ENCODE measurements at places on chromosomes 1 and 21.

GRCh38 chr21:41927727-41928409, 25.9 kb downstream of the C2CD2 start:
- DNase-seq: no peak

- DNase-seq: no peak
Observed at GRCh38 chr1:91200675-91201074, 178.8 kb upstream of the ZNF644 start.

DNA sequence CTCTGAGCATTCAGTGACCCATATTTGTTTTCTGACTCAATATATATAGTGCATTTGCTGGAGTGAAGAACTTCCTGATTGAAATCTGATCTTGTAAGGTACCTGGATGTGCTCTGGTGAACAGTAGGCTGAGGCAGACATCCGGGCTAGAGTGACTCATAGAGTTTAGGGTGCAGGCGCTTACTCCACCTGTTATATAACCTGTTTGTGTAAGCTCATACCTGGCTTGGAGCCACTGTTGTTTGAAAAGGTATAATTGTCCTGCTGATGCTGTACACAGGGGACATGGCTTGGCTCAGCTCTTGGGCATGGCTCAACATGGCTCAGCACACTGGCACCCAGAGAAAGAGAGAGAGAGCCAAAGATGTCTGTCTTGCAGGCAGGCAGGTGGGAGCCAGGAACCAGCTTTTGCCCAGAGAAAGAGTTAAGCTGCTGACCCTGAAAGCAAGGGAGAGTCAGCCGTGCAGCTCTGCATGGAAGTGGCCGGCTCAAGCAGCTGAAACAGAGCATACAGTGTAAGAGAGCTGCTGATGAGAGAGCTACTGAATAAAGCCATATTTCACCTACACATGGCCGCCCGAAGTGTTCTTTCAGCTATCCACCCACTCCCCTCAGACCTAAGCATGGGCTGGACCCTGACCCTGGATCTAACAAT, 43.2 kb downstream of the GJA5 start:
- no peak for DNase-seq

GRCh38 chr1:103336408-103336807, 189.1 kb upstream of the RNPC3 start:
- DNase-seq: no peak

DNA sequence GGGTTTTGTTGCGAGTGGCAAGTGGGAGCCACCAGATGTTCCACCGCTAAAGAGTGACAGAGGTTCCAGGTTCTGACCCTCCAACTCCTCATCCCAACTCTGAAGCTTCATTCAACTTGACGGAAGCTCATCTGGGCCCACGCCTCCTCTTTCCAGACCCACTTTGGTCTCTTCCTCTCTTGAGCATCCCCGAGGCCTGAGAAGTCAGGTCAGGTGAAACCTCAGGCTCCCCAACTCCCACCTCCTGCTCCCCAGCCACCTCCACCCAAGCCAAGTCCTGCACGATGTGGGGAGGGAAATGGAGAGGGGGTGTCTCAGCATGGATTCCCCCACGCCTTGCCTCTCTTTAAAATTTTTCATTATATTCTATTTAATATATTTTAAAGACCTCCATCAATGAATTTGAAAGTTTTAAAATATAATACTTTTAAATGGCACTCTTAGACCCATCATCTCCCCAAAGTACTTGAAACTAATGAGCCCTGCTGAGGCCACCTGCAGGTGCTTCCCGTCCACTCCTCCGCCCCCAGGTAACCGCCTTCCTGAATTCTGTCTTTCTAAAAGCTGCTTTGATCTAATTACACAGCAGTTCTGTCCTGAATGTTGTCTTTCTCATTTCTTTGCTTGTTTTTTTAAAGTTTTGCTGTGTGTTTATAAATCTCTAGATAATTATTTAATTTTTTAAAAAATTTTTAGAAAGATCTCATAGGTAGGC, 238.1 kb downstream of the KAZN start:
- no peak for DNase-seq

GRCh38 chr1:181080556-181080955, 7.9 kb upstream of the IER5 start:
- DNase-seq: no peak

DNA sequence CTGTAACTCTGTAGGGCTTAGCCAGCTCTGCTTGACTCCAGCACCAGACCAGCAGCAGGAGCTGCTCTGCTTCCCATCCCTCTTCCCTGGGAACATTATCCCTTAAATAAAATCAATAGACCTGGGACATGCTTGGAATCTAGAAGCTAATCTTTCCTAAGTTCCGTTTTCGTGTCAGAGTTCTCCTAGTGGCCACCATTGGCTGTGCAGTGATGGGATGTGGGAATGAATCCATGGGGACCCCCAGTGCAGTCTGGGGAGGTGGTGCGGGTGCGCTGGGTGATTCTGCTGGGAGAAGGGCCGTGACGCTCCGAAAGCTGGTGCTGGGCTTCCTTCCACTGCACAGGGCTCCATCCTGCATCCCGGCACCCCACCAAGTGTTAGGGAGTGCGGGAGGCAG, 202.7 kb downstream of the CAMTA1 start:
- DNase-seq: no peak

DNA sequence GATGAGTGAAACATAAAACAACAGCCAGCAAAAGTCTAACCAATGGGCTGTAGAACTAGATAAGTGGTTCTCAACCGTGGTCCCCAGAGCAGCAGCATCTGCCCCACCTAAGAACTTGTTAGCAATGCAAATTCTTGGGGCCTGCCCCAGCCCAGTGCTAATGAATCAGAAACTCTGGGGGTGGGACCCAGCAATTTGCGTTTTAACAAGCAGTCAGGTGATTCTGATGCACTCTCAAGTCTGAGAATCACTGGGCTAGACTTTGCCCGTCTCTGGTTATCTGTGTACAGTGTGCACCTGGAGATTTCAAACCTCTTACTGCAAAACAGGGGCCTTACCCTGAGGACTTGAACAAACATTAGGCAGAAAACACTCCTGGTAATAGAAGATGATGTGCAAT, 66.5 kb downstream of the PLXNA2 start:
- no peak for DNase-seq

DNA sequence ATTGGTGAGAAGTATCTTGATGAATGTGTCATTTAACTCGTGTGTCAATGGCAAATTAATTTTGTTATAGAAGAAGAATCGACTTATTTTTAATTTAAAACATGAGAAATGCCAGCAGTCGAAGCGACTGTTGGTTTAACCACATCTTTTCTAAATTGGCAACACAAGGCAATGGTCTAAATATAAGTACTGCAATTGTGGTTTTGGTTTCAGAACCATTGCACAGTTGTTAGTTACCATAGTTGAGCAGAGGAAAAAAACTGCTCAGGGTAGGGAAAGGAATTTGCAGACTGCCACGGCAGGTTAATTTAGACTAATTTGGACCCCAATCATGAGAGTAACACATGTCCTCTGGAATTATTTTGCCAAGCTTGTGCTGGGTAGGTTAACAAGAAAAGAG, 185.6 kb upstream of the RUNX1 start:
- DNase-seq: no peak

GRCh38 chr1:158374860-158375259, 21.2 kb downstream of the CD1E start:
- DNase-seq: no peak

- DNase-seq: no peak
Observed at GRCh38 chr1:70397013-70397412, 14.1 kb upstream of the CTH start.

- DNase-seq: no peak
Observed at GRCh38 chr1:110012100-110012780, 22.2 kb upstream of the STRIP1 start.

DNA sequence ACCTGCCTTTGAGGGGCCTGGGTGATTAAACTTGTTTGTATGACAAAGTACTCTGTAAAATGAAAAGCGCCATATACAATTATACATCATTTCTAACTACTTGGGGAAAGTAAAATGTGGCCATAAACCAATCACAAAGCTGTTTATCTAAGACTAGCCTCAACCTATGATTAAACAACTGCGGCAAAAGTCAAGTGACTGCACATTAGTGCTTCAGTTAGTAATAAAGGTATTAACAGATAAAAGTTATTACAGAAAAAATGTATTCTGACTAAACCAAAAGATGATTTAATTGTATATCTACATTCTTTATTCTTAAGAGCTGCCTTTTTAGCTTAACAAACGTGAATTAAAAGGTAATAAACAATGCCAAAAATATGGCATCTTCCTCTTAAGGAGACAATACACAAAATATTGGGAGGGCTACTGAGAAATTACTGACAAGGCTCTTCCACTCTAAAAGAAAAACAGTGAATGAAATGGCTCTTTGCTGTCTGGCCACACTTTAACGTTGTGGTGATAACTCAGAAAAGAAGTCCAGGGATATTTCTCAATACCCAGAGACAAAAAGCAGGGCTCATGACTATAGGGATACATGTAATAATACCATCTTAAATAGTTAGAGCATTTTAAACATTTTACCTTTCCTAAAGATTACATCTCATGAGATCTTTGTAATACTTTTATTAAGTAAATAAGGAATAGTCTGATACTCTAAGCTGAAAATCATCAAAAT, 8.6 kb downstream of the ARHGAP29 start:
- no peak for DNase-seq

DNA sequence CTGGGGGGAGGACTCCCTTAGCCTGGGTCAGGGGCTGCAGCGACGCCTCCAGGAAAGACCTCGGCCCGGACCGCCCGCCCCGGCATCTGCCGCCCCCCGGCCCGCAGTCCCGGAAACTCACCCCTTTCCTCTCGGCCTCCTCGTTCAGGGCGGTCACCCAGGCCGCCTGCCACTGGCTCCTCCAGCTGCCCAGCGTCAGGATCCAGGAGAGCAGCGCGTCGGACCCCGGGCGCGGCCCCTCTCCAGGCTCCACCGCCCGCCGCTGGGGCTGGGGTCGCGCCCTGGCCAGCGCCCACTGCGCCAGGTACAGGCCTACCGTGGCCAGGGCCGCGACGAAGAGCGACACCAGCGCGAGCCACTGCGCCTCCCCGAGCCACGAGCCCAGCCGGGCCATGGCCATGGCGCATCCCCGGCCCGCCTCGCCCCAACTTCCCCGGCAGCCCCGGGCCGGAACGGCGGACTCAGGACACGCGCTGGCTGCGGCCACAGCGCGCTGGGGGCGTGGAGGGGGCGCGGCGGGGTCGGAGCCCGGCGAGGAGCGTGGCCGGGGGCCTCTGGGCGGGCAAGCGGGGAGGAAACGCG, 478 bp downstream of the C2CD2 start:
- no peak for DNase-seq

DNA sequence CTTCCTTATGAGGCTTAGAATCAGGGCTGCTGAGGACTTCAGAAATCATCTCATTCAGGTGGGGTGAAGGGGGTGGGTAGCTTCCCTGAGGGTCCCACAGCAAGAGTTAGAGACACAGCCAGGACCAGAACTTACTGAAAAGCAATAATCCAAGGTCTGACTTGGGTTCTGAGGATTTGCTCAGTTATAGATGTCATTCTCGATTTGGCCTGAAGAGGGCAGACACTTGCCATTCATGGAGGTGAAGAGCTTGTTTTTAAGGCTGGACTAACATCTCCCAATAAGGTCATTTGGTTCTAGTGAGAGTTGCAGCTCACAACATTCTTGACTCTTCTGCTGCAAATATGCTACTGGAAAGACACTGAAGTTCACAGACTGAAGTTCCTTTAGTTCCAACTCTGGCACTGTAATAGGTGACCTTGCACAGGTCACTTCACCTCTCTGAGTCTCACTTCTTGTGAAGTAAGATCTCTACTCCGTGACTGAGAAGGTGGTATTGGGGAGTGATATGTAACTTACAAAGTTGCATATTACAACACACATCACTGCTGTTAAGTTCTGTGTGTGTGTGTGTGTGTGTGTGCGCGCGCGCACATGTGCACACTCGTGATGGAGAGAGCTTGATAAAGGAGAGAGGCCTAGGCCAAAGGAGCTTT, 69.8 kb upstream of the DIRAS3 start:
- DNase-seq: peak; percentile 85

DNA sequence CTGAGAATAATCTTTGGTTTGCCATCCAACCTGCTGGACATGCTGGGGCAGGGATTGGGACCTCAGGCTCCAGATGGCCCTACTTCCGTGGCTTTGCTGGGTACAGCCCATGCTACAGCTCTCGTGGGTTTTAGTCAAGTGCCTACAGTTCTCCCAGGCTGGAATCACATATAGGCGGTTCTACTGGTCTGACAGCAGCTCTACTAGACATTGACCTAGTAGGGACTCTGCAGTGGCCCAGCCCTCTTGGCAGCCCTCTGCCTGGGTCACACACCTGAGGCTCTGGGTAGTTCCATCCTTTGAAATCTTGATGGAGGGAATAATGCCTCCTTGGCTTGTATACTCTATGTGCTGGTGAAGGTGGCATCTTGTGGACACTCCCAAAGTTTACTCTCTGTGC, 72.2 kb downstream of the PGM1 start:
- no peak for DNase-seq

DNA sequence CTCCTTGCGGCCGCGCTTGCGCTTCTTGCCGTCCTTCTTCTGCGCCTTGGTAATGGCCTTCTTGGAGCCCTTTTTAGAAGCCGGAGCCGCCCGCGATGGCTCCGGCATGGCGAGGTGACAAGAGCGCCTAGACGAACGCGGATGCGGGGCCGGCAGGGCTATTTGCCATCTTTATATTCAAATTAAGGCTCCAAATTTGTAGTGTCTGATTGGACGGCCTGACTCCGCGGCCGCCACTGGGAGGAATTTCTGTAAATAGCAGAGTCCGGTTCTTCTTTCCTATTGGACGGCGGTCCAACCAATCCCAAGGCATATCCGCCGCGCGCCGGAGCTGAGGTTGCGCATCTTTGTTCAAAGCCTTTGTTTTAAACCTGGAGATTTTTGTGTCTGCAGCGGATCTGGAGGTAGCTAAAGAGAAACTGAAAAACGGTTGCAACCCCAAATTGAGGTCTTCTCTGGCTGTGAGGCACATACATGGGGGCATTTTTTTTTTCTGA, 22.6 kb upstream of the RNF187 start:
- DNase-seq: peak; percentile 81

DNA sequence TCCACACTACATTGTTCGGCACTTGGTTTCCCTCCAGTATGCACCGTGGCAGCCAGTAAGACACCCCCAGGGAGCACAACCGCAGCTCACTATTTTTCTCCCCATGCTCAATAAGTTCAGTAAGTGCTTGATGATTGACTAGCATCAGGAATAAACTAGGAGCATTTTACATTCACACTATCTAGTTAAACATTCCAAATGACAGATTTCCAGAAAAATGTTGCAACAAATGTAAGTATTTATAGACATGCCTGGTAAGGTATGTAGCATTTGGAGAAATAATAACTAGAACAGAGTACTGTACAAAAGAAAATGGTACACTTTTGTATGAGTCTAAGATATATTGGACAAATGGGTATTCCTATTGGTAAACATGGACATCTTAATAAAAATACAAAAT, 92.9 kb downstream of the SLC45A1 start:
- no peak for DNase-seq

- DNase-seq: no peak
Observed at GRCh38 chr1:242187171-242187570, 188.3 kb upstream of the MAP1LC3C start.

- DNase-seq: no peak
Observed at GRCh38 chr1:147214842-147215539, 10.1 kb downstream of the FMO5 start.

DNA sequence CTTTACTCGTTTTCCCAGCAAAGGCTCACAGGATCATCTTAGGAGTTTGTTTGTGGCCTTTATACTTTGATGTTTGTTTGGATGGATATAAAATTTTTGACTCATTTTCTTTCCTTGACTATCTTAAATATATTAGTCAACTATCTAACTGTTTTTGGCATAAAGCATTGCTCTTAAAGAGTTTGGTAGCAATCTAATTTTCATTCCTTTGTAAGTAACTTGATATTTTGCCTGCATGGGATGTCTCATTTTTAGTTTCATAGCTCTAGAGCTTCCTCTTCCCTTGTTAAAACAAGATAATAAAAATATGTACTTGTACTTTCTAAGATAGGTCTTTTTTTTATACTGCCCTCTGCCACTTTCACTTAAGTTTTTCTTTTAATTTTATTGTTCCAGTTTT, 161.9 kb downstream of the MAGI3 start:
- peak; percentile 26 for DNase-seq

Data from endothelial cell of umbilical vein (primary cell).